ENCODE measurements at places on chromosomes 6 and 20.

- DNase-seq: no peak
Observed at GRCh38 chr6:139433631-139434419, 59.4 kb upstream of the CITED2 start.

GRCh38 chr6:136969433-136969832 lies 47.3 kb downstream of the SLC35D3 start:
- DNase-seq: no peak

- DNase-seq: no peak
Observed at GRCh38 chr6:43978473-43979346, 148.5 kb downstream of the MRPL14 start.

GRCh38 chr20:48024539-48024938 lies 239.3 kb upstream of the SULF2 start:
- DNase-seq: no peak

- DNase-seq: peak; percentile 22
Observed at GRCh38 chr6:136716917-136717715, 75.2 kb downstream of the MAP3K5 start.

GRCh38 chr6:107617341-107617932 lies 127.5 kb downstream of the SOBP start:
- no peak for DNase-seq

- DNase-seq: no peak
Observed at GRCh38 chr20:57940376-57940775, 230.6 kb upstream of the PMEPA1 start.

GRCh38 chr20:24638591-24639548 lies 169.4 kb downstream of the SYNDIG1 start:
- no peak for DNase-seq

- peak; percentile 58 for DNase-seq
Observed at GRCh38 chr20:50478162-50478990, 31.8 kb upstream of the PTPN1 start.

GRCh38 chr20:25574411-25574810 lies 10.9 kb downstream of the NINL start:
- peak; percentile 41 for DNase-seq

DNA sequence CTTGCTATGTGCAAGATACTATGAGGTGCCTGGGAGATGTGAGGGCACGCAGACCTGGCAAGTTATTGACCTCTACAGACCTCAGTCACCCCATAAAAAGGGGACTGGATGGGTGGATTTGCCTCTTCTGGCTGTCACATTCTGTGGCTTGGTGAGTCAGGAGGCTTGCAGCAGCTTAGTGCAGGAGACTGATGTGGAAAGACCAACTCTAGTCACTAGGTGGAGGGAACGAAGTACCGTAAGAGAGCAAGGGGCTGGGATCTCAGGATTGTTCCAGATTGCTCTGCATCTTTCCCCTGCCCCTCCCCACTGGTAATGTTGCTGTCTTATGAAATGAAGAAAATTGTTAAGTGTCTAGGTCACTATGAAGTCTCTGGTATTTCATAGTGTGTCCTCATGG lies 3.3 kb downstream of the MAPRE1 start:
- peak; percentile 66 for DNase-seq

GRCh38 chr6:81487489-81487888 lies 265.0 kb downstream of the TENT5A start:
- DNase-seq: peak; percentile 16
